ENCODE measurements at places on chromosomes 2 and 18. TPM values are rescaled to one million over a fixed set of nuclear protein-coding genes. Genes with fewer than 3 reads are reported as not detected.

Gene KCNG2
- under 0.01 TPM for total RNA-seq

DNA sequence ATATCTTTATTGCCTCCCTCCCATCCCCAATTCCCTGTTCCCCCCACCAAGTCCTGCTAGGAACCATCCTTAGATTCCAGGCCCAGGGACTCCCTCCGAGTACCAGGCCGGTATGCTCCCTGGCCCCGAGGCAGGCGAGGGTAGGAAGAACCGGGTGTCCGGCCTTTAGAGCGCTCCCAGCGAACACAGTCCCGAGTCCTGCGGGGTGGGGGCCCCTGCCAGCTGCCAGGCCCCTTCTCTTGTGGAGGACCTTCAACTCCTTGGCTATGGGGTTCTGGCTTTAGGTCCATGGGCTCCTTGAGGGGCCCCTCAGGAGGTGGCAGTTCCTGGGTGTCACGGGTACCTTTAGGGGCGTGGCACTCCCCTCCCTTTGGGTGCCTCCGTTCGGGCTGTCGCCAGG lies 4.4 kb downstream of the BCS1L start:
- DNase-seq: no peak

Gene ECEL1
- not detected for total RNA-seq

Gene GFPT1
- 55.4 TPM for total RNA-seq

Gene TTC39C
- 54.4 TPM for total RNA-seq
